Osteoblast (primary cell): ENCODE measurements at places on chromosomes 12 and 14.

DNA sequence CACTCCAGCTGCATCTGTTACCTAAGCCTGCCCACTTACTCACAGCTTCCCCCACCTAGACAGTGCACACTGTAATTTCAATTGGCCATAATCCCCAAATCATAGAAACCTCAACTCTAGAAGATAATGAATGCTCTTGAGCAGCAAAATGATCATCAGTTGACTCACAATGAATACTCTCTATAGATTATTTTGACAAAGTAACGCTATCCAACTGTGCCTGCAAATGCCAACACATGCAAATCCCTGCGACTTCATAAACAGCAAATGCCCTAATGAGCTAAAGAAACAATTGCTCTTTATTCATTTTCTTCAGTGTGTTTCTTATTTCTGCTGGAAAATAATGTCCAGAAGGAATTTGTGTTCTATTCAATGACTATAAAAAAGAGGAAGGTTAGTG lies 319.5 kb downstream of the PAWR start:
- no peak for DNase-seq
- H3K4me3 ChIP-seq = no peak overlapping the region
- no peaks in the 10 kb centered on the region for H3K36me3 ChIP-seq
- H3K4me1 ChIP-seq = no peaks in the 10 kb centered on the region
- H3K27ac ChIP-seq = no peak overlapping the region

GRCh38 chr12:101880769-101881168 lies 3.4 kb downstream of the DRAM1 start:
- no peak overlapping the region for H3K27ac ChIP-seq
- no peak overlapping the region for H3K4me3 ChIP-seq
- peaks cover 14% of the 10 kb centered on the region for H3K36me3 ChIP-seq
- no peak for DNase-seq
- no peaks in the 10 kb centered on the region for H3K27me3 ChIP-seq
- H3K4me1 ChIP-seq = peaks cover 13% of the 10 kb centered on the region

DNA sequence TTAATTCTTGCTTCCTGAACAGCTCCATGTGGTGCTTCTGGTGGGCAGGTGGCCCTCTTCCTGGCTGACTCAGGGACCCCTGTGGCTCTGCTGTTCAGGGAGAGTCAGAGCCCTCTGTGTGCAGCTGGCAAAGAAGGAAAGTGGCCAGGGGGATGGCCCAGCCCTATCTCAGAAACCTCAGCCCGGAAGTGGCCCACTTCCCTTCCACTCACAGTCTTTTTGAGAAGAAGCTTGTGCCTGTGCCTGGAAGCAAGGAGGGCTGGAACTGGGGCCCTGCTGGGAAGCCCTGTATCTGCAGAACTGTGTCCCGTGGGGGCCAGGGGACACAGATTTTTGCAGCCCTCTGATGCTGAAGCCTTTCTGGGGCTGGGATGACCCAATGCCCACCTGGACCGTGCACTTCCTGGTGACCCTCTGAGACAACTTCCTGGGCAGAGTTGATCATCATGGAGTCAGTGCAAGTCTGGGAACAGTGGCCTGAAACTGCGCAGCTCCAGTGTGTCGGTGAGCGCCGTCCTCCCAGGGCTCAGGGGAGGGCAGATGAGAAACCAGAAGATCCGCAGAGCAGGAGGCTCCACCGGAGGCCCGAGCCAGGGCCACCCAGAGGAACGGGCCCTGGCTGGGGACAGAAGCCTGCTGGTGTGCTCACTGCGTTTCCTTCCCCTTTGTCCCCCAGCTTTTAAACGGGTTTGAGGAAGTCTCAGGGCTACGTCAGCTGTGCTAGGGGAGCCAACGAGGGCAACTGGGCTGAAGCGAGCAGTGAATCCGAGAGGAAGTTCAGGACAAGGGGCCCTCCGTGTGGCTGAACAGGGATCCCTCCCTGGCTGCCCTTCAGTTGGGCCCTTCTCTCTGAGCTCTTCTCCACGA lies 217.4 kb upstream of the RTL1 start:
- no peaks in the 10 kb centered on the region for H3K36me3 ChIP-seq
- H3K27ac ChIP-seq = no peak overlapping the region
- DNase-seq = peak; percentile 65

GRCh38 chr14:90732718-90733117 lies 83.5 kb downstream of the TTC7B start:
- DNase-seq = no peak
- no peak overlapping the region for H3K27ac ChIP-seq
- H3K36me3 ChIP-seq = no peaks in the 10 kb centered on the region

DNA sequence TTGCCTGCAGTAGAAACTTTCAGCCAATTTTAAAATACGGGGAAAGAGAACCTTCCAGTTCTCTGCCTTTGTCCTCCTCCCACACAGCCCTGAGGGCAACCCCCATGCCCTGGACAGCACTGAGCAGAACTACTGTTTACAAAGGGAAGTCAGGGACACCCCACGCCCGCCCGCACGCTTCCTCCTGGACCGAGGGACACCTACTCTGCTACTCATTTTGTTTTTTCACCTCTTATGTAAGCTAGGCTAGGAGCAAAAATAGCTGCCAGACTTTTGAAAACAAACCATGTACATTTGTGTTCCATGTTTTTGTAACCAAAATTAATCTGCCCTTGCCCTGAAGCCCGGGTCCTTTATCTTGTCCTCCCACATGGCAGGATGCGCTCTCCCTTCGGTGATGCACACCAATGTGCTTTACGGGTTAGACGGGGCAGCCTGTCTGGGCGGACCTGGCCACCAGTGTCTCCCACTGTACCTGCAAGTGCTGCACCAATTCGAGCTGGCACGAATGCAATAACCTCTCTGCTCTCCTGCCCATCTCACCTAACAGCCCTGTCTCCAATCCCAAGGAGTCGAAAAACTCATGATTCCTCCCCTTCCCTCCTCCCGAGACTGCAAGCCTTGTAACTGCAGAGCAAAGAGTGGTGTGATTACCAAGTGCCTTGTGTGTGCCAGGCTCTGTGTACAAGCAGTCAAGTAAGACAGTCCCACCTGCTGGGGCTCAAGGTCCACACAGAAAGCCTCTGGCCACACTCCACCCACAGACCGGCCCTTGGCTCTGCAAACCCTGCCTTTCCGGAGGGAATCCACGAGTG lies 85.2 kb downstream of the CCDC88C start:
- DNase-seq = peak; percentile 73
- H3K27ac ChIP-seq = no peak overlapping the region
- H3K4me3 ChIP-seq = no peak overlapping the region
- no peaks in the 10 kb centered on the region for H3K4me1 ChIP-seq

GRCh38 chr14:100158566-100159093 lies 815 bp downstream of the DEGS2 start:
- DNase-seq = no peak
- no peak overlapping the region for H3K27ac ChIP-seq
- no peaks in the 10 kb centered on the region for H3K4me1 ChIP-seq
- peaks cover 28% of the 10 kb centered on the region for H3K27me3 ChIP-seq
- no peak overlapping the region for H3K4me3 ChIP-seq
- H3K36me3 ChIP-seq = no peaks in the 10 kb centered on the region

GRCh38 chr12:32126720-32127119 lies 20.1 kb downstream of the BICD1 start:
- H3K36me3 ChIP-seq = no peaks in the 10 kb centered on the region
- no peak overlapping the region for H3K27ac ChIP-seq
- peaks cover 17% of the 10 kb centered on the region for H3K4me1 ChIP-seq
- no peaks in the 10 kb centered on the region for H3K27me3 ChIP-seq
- DNase-seq = no peak

DNA sequence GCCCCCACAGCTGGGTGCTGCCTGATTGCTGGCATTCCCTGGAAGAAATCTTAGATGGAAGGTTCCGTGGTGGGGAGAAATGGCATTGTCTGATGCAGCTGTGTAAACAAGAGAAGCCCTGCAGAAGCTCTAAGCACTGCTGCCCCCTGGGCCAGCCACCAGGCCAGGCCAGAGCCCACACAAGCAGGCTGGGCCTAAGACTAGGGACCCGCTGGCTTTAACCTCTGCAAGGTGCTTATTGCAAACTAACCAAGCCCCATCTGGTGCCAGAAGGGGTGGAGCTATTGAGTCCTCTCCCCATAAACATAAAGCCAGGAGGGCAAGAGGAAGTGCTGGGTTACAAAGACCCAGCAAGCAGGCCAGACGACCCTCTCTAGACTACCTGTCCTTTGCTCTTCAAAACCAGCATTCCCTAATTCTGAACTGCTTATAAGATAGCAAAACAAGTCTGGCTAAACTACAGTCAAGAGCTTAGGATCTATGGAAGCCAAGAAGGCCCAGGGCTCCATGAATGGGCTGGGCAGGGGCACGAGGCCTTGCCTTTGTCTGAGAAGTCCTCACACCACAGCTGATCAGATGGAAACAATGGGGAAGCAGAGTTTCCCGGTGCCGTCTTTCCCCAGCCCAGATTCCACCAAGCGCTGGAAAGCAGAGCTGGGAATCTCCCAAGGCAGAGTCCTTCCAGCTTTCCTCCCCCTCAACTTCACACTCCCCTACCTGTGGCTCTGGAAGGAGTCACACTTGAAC lies 28.8 kb downstream of the P2RX4 start:
- H3K27me3 ChIP-seq = no peaks in the 10 kb centered on the region
- DNase-seq = peak; percentile 56
- H3K4me3 ChIP-seq = no peak overlapping the region
- H3K36me3 ChIP-seq = peaks cover 17% of the 10 kb centered on the region

DNA sequence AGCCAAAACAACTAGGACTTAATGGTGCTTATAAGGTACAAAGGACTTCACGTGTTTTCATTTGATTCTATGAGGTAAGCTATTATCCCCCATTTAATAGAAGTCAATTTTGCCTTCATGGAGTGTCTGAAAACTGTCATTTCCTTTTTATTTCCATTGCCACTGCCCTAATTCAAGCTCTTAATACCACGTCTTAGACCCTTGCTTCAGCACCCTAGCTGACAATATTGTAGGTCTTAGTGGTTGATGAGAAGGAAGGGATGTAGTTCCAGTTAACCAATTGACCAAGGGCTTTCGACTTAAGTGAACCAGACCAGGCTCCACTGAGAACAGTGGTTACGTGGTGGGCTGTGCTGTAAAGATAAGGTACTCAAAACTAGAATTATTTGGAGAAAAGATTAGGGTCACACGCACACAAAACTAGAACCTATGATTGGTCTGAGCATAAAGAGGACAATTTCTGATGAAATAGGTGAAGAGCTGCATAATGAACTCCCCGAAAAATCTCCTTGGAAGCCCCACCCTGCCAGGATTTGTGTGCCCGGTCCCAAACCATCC lies 9.6 kb upstream of the ASIC1 start:
- H3K27me3 ChIP-seq = peaks cover 30% of the 10 kb centered on the region
- peaks cover 3% of the 10 kb centered on the region for H3K4me1 ChIP-seq
- H3K36me3 ChIP-seq = no peaks in the 10 kb centered on the region

DNA sequence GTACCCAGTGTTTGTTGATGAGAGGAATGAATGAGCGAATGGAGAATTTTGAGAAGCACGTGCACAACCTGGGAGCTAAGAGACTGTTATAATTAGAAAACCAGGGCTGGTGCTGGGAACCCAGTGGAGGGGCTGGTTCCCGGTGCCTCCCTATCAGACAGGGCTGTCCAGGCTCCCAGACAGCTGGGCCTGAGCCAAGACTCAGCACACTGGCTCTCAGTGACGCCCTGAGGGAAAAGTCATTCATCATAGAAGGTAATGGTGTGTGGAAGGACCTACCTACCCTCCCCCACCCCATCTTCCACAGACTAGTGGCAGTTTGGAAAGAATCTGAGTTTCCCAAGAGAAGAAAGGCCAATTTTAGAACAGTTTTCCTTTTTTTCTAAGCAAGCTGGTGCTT lies 34.7 kb downstream of the KCNA5 start:
- H3K27ac ChIP-seq = no peak overlapping the region
- no peak for DNase-seq
- H3K36me3 ChIP-seq = no peaks in the 10 kb centered on the region

DNA sequence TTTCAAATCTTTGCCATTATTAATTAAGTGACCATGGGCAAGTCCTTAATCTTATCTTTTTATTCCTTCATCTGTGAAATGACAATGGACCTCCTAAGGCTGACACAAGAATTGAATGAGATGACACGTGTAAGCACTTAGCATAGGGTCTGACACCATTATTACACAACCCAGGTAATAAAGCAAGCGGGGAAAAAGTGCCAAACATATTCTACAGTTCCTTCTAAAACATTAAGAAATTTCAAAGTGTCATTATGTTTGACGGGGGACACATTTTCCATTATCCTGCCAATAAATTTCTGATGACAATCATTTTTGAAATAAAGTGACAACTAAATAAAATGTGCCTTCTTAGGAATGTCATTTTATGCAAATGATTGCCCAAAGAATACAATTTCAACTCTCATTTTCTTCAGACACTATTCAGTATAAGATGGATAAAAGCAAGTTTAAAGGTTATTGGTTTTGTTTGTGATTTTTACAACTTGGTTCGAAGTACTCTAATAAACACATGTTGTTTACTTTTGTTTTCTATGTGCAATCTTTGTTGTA lies 3.0 kb downstream of the ANKS1B start:
- H3K27me3 ChIP-seq = peaks cover 34% of the 10 kb centered on the region
- H3K36me3 ChIP-seq = no peaks in the 10 kb centered on the region
- no peak overlapping the region for H3K27ac ChIP-seq

- H3K27me3 ChIP-seq = no peaks in the 10 kb centered on the region
- peak; percentile 83 for DNase-seq
- no peak overlapping the region for H3K4me3 ChIP-seq
- peaks cover 9% of the 10 kb centered on the region for H3K4me1 ChIP-seq
Observed at GRCh38 chr14:65356327-65356836, 56.1 kb upstream of the FUT8 start.

DNA sequence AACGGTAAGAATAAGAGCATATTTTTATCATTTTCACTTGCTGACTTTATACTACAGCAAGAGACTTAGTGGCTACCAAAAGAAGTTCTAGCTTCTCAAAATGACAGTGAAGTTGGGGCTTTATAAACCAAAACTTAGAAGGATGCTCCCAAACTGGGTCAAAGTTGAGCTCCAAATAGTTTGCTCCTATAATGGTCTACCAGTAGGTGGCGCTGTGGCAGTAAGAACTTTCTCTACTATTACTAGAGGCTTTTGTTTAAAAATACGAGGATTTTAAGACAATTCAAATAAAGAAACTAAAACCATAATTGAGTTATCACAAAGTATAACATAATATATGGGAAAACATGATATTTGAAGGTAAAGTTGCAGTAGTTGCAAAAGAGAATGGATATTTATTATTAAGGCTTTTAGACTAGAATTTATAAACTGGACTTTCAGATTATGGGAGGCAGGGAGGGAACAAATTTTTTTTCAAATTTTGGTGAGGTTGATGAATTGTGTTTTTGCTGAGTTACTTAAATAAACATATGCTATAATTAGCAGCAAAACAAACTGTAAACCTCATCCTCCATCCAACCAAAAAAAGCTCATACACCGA lies 75.0 kb downstream of the TGFB3 start:
- no peak for DNase-seq
- H3K36me3 ChIP-seq = peaks cover 2% of the 10 kb centered on the region
- H3K27me3 ChIP-seq = no peaks in the 10 kb centered on the region

GRCh38 chr12:119247720-119248043 lies 69.0 kb downstream of the HSPB8 start:
- no peaks in the 10 kb centered on the region for H3K27me3 ChIP-seq
- DNase-seq = no peak
- H3K4me3 ChIP-seq = no peak overlapping the region
- H3K36me3 ChIP-seq = no peaks in the 10 kb centered on the region

GRCh38 chr12:70721656-70722357 lies 84.6 kb upstream of the PTPRB start:
- no peak overlapping the region for H3K27ac ChIP-seq
- H3K36me3 ChIP-seq = no peaks in the 10 kb centered on the region
